Heart right ventricle (tissue), 16 donors: ENCODE measurements at places on chromosomes 12 and 14. TPM values are rescaled to one million over a fixed set of nuclear protein-coding genes. Genes with fewer than 3 reads are reported as not detected.

GRCh38 chr12:108462686-108463085 lies 52.4 kb upstream of the FICD start:
- DNase-seq = no peak

- peak; percentile 55 for DNase-seq
Measured at GRCh38 chr14:63727231-63727735, 582 bp downstream of the SGPP1 start.

- no peak for DNase-seq
Measured at GRCh38 chr14:89564989-89565388, 148.0 kb upstream of the FOXN3 start.

Gene DLK1
- 11.5 TPM for total RNA-seq

Gene MAP3K9
- total RNA-seq = 1.1 TPM

Gene TMEM132D
- not detected for total RNA-seq

Gene FGF6
- not detected for total RNA-seq

Gene PRB3
- not detected for total RNA-seq

Gene DNAH10
- total RNA-seq = 0.05 TPM

Gene PPP1R1A
- total RNA-seq = 49.8 TPM

DNA sequence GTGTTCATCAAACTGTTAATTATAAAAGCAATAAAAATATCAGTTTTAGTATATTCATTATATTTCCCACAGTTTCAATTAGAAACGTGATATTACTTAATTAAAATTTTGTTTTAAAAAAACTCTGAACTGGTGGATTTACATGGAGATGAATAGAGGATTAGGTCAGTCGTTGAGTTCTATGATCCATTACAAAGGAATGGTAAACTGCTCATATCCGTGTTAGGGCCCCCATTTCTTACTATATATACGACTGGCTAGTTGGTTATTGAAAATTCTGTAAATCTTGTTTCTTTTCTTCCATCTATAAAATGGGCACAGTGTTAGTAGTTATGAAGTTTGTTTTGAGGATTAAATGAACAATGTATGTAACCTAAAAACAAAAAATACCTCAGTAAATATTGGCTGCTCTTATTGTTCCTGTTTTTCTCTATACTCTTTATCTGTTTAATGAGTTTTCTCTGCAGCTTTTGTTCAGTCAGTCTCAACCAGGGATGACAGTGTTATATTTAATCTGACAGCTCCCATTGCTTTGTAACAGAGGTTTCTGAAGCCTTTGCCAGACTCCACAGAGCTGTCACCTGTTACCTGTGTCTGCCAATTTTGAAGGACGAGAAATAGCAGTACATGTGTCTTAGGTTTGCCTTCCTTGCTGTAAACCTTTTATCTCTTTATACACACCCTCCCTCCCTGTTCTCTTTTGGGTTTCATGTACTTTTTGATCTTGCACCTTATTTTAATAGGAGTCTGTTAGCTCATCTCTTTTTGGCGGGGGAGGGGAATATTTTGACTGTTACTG lies 41.5 kb downstream of the FRS2 start:
- DNase-seq = no peak

Gene OTX2
- not detected for total RNA-seq

DNA sequence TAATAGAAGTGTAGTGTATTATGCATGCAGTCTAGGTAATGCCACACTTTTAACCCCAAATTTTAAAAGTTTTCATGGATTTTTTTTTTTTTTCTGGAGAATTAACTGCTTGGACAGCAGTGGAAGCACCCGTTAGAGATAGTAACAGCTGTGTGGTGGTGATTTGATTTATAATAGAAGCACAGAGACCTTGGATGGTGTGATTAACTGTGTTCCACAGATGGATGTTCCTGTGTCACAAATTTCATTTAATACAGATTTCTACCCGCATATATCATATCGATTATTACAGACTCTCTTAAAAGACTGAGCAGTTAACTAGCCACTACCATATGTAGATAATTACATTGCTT lies 47.0 kb downstream of the IFT81 start:
- no peak for DNase-seq

DNA sequence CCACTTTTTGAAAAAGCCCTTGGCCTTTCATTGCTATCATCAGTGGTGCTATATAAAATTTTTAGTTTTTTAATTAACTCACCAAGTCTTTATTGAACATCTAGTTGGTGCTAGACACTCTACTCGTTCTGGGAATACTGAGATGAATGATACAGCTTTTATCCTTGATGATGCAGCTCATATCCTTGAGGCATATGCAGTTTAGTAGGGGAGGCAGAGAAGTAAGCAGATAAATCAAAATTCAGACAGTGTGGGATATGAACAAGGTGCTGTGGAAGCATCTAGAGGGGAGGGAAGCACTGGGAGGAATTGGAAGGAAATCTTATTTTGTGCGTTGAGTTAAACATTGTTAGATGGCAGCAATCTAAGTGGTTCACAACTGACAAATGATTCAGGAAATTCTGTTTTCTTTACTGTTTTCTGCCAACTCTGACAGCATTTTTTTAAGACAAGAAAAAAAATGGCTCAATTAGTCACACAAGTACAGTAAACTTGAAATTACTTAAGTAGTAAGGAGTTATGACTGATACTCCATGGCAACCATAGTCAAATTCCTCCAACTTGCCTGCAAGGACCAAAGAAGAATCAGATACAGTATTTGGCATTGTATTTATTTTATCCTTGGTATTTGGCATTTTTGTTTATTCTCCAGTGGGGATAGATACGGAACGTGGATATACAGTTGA lies 119.2 kb downstream of the TMTC2 start:
- no peak for DNase-seq

GRCh38 chr12:14803011-14803829 lies at the start of the genes C12orf60 and WBP11:
Gene C12orf60, plus strand, starts transcription at chr12:14803670. Its CDS starts 19,266 bp downstream, at chr12:14822936.
Gene WBP11, minus strand, starts transcription at chr12:14803478. Its CDS starts 2,095 bp downstream, at chr12:14801383.
- peak; percentile 97 for DNase-seq

DNA sequence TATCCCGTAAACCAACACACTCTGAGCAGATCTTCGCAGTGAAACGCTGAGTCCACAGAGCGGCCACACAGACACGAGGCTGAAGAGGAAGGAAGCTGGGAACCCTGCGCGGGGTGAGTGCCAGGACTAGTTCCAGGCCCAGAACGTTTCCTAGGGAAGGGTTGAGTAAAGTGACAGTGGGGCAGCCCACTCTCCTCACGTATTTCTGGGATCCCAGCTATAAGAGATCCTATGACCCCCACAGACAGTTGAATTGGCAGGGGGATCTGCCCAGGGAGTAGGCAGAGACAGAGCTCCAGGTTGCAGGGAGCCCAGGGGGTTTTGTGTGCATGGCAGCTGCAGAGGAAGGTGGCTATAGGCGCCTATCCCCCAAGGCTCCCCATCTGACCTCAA lies 51.1 kb downstream of the GTF2A1 start:
- DNase-seq = peak; percentile 74

DNA sequence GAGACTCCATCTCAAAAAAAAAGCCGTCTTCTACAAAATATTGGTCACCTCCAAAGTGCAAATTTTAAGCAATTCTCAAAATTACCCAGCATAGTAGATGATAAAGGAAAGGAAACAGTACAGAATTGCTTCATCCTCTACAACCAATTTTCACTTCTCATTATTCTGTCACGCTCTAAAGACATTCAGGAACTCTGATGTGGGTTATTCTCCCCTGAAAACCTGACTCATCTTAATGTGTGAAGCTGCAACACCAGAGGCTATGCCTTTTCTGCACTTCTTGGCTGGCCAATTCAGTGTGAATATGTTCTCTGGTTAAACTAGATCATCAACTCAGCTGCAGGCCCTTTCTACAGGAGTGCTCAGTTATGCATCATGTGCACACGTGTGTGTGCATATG lies 11.0 kb downstream of the PTGER2 start:
- DNase-seq = no peak

Gene PIANP
- 0.54 TPM for total RNA-seq

DNA sequence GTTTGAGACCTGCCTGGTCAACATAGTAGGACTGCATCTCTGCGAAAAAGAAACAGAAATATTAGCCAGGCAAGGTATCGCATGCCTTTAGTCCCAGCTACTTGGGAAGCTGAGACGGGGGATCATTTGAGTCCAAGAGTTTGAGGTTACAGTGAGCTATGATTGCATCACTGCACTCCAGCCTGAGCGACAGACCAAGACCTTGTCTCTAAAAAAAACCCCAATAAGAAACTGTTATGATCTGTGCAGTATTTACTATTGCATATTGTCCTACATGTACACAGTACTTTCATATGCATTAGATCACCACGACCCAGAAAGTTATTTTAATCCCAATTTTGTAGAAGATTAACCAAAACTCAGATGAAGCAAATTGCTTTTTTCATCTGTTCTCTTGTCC lies 187.5 kb downstream of the PCNX1 start:
- no peak for DNase-seq

- DNase-seq = peak; percentile 86
Measured at GRCh38 chr12:31590642-31591379, at the start of gene DENND5B. Gene DENND5B, minus strand, starts transcription at chr12:31591136. Its CDS starts 304 bp downstream, at chr12:31590832.

DNA sequence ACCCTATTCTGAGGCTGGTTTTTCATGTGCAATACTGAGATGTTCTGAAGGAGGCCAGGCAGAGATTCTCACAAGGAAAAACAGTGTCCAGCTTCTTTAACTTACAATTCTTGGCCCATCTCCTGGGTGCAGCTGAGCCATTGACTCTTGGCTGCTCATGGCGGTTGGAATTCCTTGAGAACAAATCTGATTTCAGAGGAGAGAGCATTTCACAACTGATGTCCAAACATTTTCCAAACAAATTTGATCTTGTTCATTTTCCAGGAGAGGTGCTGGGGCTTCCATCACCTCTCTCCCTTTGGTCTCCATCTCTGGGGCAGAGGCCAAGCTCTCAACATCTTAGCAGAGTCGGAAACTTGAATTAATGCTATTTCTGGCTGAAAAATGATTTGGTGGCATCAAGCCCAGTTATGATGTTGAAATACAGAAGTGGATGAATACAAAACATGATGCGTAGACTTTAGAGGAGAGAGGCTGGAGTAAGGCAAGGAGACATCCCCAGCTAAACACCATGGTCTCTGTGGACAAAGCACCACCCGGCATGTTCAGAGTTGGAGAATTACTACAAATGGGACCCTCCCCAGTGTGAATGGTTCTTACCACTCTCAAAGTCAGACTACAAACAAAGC lies 593.0 kb downstream of the VRK1 start:
- no peak for DNase-seq

Gene GLT8D2
- total RNA-seq = 8.2 TPM

DNA sequence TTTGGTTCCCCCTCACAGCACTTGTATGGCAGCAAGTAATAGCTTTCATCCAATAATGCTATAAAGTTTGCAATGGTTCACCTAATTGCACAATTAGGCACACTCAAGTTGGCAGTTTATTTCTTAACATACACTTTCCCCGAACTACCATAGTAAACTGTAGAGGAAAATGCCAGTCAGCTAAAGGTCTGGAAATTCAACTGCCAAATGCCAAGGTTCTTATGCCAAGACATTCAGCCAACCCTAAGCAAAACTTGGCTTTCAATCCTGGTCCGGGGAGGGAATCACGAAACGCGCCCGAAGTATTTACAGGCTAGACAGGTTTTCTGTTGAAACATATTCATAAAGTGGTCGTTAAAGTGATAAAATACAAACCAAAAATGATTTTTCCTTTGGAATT lies 1512.4 kb upstream of the FLRT2 start:
- no peak for DNase-seq

Gene IAPP
- not detected for total RNA-seq

Gene SERPINA12
- total RNA-seq = not detected

- DNase-seq = no peak
Measured at GRCh38 chr14:61753631-61754030, 8.6 kb upstream of the SNAPC1 start.

Gene ATL1
- total RNA-seq = 0.42 TPM

Gene PIK3C2G
- total RNA-seq = not detected

GRCh38 chr12:98408681-98409080 lies 106.7 kb upstream of the TMPO start:
- no peak for DNase-seq

Gene KSR2
- total RNA-seq = not detected

Gene STAT2
- 37.3 TPM for total RNA-seq

DNA sequence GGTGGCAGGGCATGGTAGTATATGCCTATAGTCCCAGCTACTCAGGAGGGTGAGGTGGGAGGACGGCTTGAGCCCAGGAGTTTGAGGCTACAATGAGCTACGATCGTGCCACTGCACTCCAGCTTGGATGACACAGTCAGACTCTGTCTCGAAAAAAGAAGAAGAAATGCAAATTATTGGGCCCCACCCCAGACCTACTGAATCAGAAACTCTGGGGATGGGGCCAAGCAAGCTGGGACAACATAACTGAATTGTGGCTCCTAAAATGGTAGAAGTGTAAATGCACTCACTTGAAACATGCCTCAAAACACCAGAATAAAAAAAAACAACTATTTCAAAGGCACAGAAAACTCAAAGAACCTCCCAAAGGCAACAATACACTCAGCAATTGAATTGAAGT lies 37.0 kb downstream of the CIT start:
- no peak for DNase-seq

DNA sequence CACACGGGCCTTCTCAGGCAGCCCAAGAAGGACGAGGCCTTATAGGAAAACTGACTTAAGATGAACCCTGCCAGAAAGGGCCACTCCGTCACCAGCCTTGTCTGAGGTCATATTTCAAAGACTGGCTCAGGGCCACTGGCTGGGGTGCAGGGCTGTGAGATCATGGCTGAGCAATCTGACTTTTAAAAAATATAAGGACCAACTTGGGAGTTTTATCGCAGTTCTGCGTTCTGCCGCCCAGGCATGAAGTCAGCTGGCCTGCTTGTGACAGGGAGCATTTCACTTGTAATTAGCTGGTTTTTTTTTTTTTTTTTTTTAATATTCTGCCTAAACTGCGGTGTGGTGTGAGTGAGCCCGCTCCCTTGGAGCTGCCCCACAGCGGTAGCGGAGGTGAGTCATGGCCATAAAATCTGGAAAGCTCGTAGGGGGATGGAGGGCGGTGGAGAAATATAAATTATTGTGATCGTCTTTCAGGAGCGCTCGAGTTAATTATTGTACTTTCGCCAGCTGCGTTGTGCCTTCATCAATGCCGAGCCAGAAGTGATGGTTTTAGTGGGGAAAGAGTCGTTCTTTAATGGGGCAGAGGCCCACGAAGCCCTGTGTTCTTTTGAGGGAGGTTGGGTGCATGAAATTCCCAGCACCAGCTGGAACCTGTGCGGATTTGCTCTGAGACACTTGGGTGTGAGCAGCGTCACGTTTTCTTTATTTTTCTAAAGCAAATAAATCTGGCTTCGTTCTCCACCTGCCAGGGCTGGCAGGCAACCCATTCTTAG lies 231.9 kb downstream of the C12orf75 start:
- peak; percentile 31 for DNase-seq

Gene GZMB
- total RNA-seq = 0.47 TPM

Gene OAS2
- 5.3 TPM for total RNA-seq

GRCh38 chr12:27274706-27275105 lies 30.6 kb downstream of the STK38L start:
- no peak for DNase-seq

DNA sequence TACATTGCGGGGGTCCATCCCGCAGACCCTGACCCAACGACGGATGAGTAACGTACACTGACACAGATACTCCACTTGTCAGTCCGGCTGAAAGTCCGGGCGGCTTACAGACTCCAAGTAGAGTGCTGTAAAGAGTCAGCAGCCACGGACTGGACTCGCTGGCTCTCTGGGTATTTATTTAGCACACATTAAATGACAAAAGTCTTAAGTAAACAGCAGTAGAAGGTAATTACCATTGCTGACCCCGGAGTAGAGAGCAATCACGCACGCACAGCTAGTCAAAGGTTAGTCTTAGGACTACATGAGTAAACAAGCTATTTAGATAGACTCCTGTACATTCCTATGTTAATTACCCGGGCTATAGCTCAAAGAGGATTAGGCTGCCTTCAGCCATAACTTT lies 780.9 kb downstream of the RPS29 start:
- no peak for DNase-seq

GRCh38 chr14:90088176-90088575 lies 26.4 kb downstream of the KCNK13 start:
- DNase-seq = no peak
